ENCODE measurements at places on chromosomes 3 and 15.
A peak's percentile ranks its signal among the peaks of the same experiment; 100 is the strongest.

DNA sequence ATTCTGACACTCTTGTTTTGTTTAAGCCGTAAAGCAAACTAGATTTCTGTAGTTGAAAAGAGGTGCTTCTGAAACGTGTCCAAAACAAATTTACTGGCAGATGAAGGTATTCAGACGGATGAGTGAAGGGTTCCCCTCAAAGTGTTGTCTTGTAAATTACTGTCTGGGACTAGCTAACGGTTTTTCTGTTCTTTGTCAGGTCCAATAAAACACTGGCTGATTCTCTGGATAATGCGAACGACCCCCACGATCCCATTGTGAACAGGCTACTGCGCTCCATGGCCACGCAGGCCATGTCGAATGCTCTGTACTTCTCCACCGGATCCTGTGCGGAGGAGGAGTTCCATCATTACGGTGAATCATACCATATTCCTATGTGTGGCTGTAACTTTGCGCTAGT is 27.7 kb downstream of the TIPIN start:
- no peak for DNase-seq

GRCh38 chr3:189393598-189393997 is 221.8 kb downstream of the TPRG1 start:
- DNase-seq, result no peak

- DNase-seq, result no peak
Measured at GRCh38 chr3:120425572-120426250, 25.1 kb downstream of the FSTL1 start.

- no peak for DNase-seq
Measured at GRCh38 chr3:187025656-187026316, 95.5 kb downstream of the ST6GAL1 start.

- no peak for DNase-seq
Measured at GRCh38 chr15:23869396-23869795, 182.3 kb upstream of the NDN start.

GRCh38 chr3:170355738-170356595 is 1.5 kb upstream of the SKIL start:
- no peak for DNase-seq

DNA sequence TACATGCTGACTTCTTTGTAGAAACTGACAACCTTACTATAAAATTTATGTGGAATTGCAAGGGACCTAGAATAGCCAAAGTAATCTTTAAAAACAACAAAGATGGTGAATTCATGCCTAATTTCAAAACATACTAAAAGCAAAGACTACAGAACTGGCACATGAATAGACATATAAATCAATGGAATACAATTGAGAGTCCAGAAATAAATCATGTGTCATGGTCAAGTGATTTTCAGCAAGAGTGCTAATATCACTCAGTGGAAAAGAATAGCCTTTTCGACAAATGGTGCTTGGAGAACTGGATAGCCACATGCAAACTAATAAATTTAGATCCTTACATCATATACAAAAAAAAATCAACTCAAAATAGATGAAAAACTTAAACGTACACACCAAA is 8.7 kb downstream of the IMPG2 start:
- no peak for DNase-seq

GRCh38 chr3:125151916-125152315 is 60.6 kb downstream of the SLC12A8 start:
- DNase-seq, result no peak

DNA sequence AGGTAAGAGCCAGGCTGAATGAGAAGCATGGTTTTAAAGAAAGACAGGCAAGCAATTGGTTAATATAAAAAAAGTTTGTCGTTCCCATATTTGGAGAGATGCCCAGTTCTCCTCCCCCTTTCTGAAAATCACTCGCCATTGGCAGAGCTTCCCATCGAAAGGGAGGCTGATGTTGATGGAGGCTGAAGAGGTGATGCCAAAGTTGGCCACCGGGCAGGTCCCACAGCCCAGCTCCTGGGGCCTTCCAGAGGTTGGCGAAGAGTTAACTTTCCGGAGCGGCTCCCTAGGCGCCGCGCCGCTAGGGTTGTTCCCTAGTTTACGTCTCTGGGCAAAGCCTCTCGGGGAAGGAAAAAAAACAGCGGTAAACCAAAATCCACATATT is 793 bp downstream of the PCOLCE2 start:
- DNase-seq, result no peak

DNA sequence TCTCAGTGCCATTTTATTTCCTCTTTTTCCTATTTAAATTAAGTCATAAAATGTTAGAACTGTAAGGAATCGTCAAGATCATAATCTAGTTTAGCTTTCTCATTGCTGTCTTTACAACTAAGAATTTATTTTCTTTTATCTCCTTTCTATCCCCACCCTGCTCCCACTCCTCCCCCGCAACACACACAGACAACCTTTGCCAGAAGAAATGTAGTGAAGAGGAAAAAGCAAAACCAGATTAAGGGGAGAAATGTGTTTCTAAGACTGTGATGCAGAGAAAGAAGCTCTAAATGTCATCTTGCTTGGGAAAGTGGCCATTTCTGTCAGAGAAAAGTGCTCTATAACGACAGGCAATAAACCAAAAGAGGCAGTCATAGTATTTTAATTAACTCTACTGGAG is 78.3 kb upstream of the MLF1 start:
- no peak for DNase-seq

DNA sequence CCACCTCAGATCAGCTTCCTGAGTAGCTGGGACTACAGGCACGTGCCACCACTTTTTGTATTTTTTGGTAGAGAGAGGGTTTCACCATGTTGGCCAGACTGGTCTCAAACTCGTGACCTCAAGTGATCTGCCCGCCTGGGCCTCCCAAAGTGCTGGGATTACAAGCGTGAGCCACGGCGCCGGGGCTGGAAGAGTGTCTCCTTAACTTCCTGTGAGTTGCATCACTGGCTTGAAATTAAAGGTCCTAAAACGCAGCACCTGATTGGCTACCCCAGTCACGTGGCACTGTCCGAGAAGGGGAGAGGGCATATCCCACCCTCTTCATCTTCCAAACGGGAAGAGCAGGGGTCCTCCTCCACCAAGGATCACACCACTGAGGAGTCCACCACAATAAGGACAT is 5.5 kb upstream of the FAM174B start:
- no peak for DNase-seq

DNA sequence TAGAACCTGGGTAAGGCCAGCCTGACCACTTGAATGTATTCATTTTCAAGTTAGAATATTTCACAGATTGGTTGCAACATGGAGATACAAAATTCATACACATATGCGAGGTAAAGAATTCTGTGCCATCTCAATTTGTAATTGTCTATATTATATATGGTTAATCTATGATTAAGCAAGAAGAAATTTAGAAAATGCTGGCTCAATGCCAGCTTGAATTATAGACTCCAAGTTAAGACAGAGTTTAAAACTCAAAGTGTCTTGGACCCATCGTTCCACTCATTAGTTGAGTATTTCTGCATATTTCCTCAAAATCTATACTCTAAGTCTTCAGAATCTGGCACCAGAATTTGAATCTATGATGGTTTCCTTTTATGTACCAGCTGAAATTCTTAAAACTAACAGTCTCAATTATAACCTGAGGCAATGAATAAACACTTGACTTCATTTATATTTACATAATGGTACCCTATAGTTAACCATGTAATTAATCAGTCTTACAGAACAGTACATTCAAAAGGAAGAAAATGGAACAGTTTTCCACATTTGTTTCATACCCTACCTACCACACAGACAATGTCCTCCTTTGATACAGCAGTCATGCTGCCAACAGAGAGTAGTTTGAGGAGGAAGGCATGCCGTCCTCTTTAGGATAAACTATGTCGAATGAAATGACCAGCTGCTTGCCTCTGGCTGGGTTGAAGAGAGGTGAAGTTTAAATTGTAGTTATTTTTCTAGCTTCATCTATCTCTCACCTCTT is 95.7 kb downstream of the CD47 start:
- no peak for DNase-seq

- no peak for DNase-seq
Measured at GRCh38 chr3:1843111-1843510, 255.6 kb upstream of the CNTN4 start.

DNA sequence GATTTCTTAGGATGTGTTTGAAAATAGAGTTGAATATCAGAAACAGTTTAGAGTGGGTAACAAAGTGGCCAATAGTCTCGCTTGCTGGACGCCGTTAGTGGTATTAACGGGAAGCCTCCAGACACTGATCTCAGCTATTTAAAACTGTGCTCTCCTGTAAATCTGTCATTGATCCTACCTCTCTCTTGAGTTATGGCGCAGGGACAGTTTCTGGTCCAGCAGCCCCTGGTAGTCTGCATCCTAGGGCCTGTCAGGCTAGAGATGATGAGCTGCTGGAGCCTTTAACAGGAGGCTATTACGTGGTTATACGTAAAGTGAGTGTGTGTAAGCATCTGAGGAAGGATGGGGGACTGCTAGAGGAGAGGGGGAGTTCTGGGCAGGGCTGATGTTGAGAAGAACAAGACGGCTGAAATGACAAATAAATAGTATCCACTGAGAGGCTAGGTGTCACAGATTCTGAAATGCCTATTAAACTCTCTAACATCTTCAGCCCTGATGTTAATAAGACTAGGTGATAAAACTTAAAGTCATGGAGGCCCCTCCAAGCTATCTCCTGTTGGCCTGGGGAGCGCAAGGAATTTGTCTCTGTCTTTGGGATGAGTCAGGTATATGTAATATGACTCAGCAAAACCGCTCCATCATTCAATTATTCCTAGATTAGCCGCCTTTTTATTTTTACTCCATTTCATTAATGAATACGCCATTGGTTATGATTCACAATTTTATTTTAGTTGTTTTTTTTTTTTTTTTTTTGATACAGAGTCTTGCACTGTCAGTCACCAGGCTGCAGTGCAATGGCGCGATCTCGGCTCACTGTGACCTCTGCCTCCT is 155.7 kb downstream of the GREM1 start:
- DNase-seq, result no peak

DNA sequence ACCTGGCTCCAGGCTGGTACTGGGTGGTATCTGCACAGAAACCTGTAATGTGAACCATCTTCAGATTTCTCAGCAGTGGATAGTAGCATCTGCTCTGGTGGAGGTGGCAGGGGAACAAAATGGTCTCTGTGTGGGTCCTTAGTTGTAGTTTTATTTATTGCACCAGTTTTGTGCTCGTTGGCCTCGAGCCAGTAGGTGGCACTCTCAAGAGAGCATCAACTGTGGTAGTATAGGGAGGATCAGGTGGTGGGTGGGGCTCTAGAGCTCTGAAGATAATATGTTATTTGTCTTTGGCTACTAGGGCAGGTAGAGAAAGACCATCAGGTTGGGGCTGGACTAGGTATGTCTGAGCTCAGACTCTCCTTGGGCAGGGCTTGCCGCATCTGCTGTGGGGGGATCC is 254.0 kb upstream of the GPR149 start:
- no peak for DNase-seq

- no peak for DNase-seq
Measured at GRCh38 chr3:106748472-106749262, 628.6 kb upstream of the CCDC54 start.

GRCh38 chr3:193803288-193803687 is 210.3 kb downstream of the OPA1 start:
- DNase-seq, result no peak

- DNase-seq, result no peak
Measured at GRCh38 chr3:137792626-137793271, 28.6 kb downstream of the SOX14 start.

DNA sequence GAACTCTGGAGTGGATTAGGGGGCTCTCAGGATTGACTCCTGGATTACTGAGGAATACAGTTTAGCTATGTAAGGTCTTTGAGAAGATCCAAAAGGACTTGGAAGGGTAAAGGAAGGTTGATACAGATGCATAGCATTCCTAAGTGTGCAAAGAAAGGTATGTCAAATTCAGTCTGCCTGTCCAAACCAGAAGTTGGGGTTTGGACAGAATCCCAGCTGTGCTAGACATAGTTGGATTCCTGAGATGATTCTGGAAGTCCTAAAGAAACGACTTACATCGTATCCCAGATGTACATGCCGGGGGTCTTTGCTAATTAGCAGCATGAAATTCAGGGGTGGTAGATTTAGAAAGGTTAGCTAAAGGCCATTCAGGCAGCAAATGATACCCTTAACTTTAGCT is 97.7 kb upstream of the TSPAN3 start:
- DNase-seq, result no peak

DNA sequence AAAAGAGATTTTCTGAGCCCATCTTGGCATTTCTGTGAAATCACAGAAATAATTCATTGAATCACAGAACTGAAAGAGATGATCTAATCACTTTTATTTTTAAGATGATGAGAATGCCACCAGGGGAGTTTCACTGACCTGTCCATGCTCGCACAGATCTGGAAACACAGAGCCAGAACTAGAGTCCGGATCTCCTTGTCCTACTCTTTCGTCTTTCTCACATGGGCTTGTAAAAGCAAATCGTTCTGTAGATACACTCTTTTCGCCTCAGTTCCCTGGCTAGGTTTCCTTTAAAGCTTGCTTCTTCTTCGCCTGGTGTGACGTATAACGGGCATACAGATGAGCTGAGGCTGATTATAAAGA is 122.5 kb upstream of the SPRED1 start:
- peak; percentile 16 for DNase-seq

DNA sequence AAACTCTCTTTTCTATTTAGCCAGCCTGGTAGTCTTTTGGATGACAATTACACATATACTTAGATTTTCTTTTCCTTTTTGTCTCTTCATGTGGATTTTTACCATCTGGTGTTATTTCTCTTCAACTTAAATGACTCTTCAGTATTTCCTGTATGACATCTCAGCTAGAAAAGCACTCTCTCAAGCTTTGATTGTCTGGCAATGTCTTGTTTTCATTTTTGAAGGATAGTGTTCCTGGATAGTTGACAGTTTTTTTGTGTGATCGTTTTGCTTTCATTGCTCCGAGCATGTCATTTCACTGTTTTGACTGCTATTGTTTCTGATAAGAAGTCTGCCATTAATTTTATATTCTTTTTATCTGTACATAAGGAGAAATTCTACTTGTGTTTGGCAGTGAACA is 766.4 kb downstream of the AGBL1 start:
- DNase-seq, result no peak

- no peak for DNase-seq
Measured at GRCh38 chr15:86863226-86863915, 783.7 kb downstream of the AGBL1 start.

GRCh38 chr15:35460616-35461015 is 85.3 kb downstream of the DPH6 start:
- DNase-seq, result no peak

DNA sequence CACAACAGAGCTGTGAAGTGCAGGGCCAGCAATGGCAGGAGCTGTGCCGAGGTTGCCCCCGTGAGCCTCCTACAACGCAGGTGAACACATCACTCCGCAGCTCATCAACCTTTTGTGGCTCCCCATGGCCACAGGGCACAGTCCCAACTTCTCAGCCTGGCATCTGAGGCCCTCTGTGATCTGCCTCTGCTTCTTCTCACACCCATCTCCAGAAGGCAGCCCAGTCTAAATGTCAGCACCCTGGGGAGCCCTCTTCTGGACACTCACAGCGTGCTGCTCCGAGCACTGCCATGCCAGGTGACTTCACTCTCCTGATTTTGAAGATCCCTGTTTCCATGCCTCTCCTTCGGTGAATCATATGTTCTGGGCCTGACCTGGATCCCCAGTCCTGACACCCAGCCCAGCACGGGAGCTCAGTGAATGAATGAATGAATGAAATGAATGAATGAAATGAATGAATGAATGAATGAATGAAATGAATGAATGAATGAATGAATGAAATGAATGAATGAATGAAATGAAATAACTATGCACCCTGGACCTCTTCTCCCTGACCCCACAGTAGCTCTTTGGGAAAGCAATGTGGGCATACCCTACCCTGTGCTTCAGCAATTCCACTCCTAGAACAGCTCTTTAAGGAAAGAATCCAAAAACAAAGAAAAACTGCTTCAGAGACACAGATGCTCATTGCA is 17.9 kb upstream of the SKIC8 start:
- DNase-seq, result no peak

GRCh38 chr15:96182736-96183513 is 147.6 kb upstream of the NR2F2 start:
- DNase-seq, result no peak

GRCh38 chr3:76096036-76096435 is 310.7 kb upstream of the ZNF717 start:
- no peak for DNase-seq
